ENCODE measurements at places on chromosomes 12 and 14.

DNA sequence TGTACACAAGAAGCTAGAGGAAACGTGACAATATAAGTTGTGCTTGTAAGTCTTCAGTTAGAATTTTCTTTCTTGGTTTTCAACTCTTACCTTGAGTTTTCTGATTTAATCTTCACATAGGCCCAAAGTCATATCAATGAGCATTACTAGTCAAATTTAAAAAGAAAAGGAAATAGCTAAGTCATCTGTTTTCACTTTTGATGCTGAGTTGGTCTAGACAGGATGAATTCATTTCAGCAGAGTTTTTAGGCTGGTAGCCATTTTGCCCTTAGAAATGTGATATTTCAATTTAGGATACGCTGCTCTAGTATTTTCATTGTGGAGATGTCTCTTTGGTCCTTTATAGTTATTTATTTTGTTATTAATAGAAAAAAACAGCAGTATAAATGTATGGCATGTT is 44.6 kb upstream of the KRAS start:
- no peak for DNase-seq

DNA sequence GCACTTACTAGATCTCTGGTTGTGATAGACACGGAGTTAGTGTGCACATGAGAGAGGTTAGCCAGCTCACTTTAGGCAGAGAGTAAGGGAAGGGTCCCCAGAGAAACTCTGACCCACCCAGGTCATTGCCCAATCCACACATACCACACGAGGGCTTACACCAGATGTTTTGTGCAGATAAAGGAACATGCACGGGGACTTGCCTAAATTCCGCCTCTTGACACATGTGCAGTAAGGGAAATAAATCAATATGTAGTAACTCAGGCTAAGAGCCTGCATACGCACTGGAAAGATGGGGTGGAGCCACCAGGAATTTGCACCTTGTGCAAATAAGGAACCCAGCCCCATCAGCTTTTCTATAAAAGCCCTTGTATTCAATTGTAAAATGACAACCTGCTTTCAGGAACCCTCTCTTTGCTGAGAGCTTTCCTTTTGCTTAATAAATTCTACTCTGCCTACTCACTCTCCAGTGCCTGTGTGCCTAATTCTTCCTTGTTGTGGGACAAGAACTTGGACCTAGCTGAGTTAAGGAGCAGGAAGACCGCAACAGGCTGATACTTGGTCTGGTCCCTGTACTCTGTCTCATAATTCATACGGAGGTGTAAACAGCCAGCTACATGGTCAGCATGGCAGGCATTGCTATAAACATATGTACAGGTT is 120.2 kb downstream of the EMP1 start:
- no peak for DNase-seq

DNA sequence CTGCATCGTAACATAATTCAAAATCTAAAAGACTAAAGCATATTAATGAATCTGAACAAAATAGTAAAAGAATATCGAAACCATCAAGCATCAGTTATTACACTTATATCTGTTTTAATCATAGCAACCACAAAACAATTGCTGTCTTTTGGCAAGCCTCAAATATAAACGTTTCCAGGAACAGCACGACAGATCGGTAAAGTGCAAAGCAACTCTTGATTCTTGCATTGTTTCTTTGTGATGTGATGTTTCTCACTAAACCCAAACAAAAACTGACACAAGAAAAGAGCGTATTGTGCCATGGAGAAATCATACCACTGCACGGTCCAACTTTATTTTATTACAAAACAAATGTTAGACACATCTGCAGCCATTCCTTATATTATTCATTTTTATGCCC is 9.2 kb upstream of the MYF6 start:
- no peak for DNase-seq

GRCh38 chr12:11709513-11709912 is 60.0 kb downstream of the ETV6 start:
- no peak for DNase-seq

GRCh38 chr12:30447061-30447750 is 248.5 kb downstream of the IPO8 start:
- DNase-seq: no peak

- DNase-seq: no peak
These were observed 29.7 kb downstream of the CLMN start for GRCh38 chr14:95290021-95290420.

DNA sequence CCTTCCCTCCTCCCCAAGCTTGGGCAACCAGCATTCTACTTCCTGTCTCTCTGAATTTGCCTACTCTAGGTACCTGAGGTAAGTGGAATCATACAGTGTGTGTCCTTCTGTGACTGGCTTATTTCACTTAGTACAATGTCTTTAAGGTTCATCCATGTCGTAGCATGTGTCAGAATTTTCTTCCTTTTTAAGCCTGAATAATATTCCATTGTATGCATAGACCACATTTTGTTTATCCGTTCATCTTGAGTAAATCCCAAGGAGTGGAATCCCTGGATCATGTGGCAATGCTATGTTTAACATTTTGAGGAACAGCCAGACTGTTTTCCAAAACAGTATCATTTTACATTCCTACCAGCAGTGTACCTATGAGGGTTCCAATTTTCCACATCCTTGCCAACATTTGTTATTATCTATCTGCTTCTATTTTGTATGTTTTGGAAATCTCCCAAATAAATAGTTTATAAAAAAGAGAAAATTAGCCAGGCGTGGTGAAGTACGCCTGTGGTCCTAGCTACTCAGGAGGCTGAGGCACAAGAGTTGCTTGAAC is 12.4 kb downstream of the HSP90AA1 start:
- DNase-seq: no peak

GRCh38 chr12:7788294-7788660 is 925 bp upstream of the NANOG start:
- DNase-seq: no peak

GRCh38 chr12:51281202-51281924 is 11.1 kb upstream of the SMAGP start:
- no peak for DNase-seq
